Right lobe of liver (tissue), 6 donors: ENCODE measurements at places on chromosomes 4 and X.

DNA sequence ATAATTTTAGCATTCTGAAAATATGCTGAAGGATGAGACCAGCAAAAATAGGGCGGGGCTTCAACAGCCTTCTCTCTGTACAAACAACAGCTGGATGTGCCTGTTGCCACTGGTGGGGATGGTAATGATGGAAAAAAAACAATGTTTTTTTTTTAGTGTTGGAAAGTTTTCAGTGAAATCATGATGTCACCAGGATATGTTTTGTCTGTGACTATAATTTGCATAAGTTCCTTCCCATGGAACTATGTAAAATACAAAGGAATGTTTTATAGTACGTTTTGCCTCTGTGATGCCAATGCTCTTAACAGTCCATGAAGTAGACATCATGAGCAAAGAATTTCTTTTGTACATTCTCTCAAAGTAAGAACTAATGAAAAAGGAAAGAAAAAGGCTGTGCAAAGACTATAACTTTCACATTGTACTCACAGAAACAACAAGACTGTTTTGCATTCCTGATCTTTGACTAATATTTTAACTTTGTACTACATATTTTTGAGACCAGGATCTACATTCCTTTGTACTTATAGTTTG lies 589.7 kb downstream of the SPRY1 start:
- no peak for DNase-seq

GRCh38 chr4:27514711-27515110 lies 654.1 kb downstream of the STIM2 start:
- DNase-seq: no peak

DNA sequence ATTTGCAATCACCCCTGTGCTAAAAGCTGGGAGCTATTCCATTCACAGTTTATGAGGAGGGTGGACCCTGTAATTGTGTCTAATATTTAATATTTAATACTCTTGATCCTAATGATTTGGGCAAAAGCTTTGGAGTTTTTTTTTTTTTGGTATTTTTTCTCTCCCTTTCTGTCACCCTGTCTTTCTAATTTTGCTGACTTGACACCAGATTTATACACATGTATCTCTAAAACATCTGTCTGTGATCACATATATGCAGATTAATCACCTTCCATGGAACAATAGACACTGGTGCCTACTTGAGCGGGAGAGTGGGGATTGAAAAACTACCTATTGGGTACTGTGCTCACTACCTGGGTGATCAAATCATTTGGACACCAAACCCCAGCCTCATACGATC lies 18.7 kb upstream of the ANTXR2 start:
- no peak for DNase-seq

DNA sequence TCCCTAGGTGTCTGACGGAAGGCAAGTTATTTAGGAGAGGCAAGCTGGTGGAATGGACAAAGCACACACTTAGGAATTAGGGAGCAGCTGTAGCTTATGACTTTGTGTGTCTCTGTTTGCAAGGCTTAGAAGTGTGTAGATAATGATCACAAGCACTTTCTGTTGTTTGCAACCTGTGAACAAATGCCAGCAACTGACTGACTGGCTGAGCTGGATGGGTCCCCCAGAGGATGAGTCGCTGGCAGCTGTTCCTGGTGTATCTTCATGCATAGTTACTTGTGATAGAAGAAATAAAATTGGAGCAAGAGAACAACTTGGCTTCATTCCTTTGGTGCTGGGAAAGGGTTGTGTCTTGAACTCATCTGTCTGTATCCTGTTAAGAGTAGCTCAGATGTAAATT lies 64.2 kb upstream of the BEND4 start:
- no peak for DNase-seq

- no peak for DNase-seq
Measured at GRCh38 chr4:97104666-97105065, 1038.6 kb downstream of the STPG2 start.

DNA sequence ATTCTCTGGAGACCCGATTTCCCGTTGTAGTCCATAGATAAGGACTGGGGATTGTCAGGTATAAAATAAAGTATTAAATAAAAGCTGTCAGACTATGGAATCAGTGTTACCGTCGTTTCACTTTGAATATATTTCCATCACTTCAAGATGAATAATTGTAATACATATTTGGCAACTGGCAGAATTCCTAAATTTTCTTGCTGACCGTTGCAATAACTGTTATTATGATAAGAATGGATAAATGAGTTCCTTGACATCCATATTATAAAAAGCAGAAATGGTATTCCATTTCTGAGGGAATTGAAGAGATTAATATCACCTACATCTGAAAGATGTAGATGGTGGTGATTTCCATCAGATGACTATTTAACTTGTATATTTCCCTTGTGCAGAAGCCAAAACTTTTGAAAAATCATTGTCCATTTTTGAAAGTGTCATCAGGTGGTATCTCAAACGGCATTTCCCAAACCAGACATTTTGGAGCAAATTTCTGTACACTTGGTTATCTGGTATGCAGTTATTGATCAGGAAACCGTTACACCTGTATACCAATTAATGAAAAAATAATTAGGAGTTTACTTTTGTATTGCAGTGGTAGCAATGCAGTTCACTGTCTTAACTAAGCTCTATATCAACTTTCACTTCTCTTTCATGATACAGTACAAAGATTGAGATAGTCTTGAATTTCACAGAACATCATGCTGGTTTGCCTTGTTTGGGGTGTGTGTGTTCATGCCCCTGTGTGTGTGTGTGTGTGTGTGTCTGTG lies 878.5 kb downstream of the PCDH18 start:
- DNase-seq: no peak

- DNase-seq: no peak
Measured at GRCh38 chr4:182760551-182761043, 156.6 kb downstream of the DCTD start.
